ENCODE measurements at places on chromosomes 5 and 9. TPM values are rescaled to one million over a fixed set of nuclear protein-coding genes. Genes with fewer than 3 reads are reported as not detected.

- DNase-seq: no peak
Observed at GRCh38 chr9:82192211-82192610, 203.6 kb downstream of the SPATA31D1 start.

DNA sequence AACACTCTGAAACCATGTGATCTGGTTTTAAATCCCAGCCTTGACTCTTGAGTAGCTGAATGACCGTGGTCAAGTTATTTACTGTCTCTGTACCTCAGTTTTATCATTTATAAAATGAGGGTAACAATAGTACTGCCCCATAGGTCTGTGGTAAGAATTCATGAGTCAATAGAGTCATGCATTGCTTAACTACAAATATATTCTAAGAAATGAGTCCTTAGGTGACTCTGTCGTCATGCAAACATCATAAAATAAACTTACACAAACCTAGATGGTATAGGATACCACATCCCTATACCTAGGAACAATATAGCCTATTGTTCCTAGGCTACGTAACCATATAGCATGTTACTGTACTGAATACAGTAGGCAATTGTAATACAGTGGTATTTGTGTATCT is 20.3 kb upstream of the ABCA1 start:
- DNase-seq: no peak

SLCO4C1 gene
- 1.5 TPM for total RNA-seq

- no peak for DNase-seq
Observed at GRCh38 chr9:16150501-16150900, 597.7 kb downstream of the CCDC171 start.

- DNase-seq: peak; percentile 94
Observed at GRCh38 chr5:59562756-59563389, 330.7 kb downstream of the PDE4D start.

DNA sequence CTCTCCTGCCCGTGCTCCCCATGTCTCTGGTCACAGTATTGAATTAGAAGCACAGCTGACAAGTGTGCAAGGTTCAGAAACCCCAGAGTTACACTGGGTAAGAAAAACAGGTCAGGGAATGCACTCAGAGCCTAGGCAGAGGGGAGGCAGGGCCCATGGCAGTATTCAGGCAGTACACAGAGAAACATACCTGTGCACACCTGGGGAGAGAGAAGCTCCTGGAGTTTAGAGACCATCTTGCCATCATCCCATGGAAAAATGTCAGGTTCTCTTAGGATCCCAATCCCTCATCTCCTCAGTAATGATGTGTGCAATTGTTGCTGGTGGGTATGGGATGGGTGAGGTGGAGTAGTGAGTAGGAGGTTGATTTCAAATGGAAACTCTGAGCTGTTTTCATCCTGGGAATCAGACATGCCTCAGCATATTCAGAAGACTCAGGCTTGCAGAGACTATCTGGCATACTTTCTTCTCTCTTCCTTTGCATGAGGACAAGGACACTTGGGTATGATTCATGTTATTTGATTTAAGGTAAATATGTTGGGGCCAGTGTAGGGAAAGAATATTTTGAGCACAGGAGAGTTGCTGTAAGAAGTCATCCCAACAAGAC is 228.5 kb downstream of the ESM1 start:
- DNase-seq: no peak

MYOZ3 gene
- total RNA-seq: 4.6 TPM

TMOD1 gene
- 0.08 TPM for total RNA-seq

PLCXD3 gene
- total RNA-seq: 0.48 TPM

Measured in kidney epithelial cell (primary cell).